ENCODE measurements at places on chromosomes 4 and X.

DNA sequence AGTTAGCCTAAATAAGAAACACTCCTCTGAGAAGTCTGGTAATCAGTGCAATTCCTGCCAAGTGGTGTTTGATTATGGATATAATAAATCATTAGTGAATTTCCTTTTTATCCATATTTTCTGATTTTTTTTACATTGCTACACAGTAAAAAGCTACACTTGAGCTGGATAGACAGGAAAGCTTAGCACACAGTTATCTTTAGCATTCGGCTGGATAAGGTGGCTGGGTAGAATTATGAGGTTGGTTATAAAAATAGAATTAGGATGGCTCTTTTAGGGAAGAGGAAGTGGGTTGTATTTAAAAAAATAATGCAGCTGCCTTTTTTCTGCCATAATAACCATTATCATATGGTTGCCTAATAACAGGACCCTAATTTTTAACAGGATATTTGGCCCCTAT, 460.6 kb downstream of the NAF1 start:
- DNase-seq, result peak; percentile 39

DNA sequence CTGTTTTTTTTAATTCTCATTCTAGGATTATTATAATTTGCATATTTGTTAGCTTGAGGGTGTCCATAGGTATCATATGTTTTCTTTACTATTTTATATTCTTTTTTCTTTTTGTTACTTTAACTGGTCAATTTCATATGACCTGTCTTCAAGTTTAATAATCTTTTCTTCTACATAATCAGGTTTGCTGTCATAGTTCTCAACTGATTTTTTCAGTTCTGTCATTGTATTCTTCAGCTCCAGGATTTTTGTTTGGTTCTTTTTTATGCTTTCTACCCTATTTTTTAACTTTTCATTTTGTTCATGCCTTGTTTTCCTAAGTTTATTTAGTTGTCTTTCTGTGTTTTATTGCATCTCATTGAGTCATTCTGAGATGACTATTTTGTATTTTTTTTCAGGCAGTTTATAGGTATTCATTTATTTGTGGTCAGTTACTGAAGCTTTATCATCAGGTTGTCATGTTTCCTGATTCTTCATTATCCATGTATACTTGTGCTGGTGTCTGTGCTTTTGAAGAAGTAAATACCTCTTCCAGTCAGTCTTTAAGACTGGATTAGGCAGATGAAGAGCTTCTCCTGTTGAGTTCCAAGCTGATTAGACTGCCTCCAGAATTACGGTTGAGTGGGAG, 220.3 kb upstream of the VEGFC start:
- no peak for DNase-seq

GRCh38 chrX:118062048-118062789, 54.4 kb downstream of the KLHL13 start:
- DNase-seq, result peak; percentile 32

GRCh38 chr4:3762753-3763549, 3.2 kb upstream of the ADRA2C start:
- DNase-seq, result peak; percentile 55

GRCh38 chrX:81259020-81259713, 57.3 kb downstream of the SH3BGRL start:
- DNase-seq, result peak; percentile 2

- DNase-seq, result no peak
Observed at GRCh38 chrX:37896511-37896890, 49.1 kb upstream of the DYNLT3 start.

- DNase-seq, result no peak
Observed at GRCh38 chrX:130414800-130415199, 13.0 kb downstream of the RBMX2 start.
